Thoracic aorta (tissue), 2 donors: ENCODE measurements at places on chromosomes 7 and 10. TPM values are rescaled to one million over a fixed set of nuclear protein-coding genes. Genes with fewer than 3 reads are reported as not detected.
A peak's percentile ranks its signal among the peaks of the same experiment; 100 is the strongest.

DNA sequence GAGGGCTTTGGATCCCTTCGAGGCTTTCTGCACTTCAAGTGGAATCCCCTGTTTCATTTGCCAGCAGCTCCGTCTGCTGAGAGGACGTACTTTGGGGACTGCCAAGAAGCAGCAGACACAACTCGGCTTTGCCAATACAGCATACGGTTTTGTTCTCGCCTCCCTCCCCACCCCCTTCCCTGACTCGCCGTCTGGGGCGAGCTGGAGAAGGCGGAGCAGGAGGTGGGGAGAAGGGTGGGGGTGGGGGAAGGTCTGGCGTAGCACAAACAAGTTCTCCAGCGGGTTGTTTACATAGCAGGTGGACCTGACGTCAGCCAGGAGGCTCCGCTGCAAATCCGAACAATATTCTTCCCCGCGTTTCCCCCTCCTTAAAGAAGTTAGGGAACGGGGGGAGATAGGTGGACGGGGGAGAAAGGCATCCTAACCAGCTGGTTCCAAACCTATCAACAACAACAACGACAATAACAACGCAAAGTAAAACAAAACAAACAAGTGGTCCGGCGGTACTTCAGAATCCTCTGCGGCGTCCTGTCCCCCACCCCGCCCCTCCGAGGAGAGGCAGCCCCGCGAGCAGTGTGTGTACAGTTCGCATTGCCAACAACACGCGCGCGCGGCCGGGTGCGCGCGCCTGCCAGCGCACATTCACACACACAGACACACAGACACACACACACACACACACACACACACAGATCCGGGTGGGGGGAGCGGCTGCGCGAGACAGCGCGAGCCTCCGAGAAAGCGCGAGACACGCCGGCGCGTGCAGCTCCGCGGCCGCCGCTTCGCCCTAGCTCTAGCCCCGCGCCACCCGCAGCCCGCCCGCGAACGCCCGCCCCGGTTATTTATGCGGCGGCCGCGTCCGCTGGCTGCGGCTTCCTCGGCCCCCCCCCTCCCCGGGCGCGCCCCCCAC, 167.0 kb upstream of the PPP1R3A start:
- H3K4me1 ChIP-seq: peaks cover 4% of the 10 kb centered on the region
- H3K4me3 ChIP-seq: peak overlapping the region; percentile 79
- DNase-seq: peak; percentile 61
- H3K27me3 ChIP-seq: no peaks in the 10 kb centered on the region
- H3K27ac ChIP-seq: peak overlapping the region; percentile 96

DNA sequence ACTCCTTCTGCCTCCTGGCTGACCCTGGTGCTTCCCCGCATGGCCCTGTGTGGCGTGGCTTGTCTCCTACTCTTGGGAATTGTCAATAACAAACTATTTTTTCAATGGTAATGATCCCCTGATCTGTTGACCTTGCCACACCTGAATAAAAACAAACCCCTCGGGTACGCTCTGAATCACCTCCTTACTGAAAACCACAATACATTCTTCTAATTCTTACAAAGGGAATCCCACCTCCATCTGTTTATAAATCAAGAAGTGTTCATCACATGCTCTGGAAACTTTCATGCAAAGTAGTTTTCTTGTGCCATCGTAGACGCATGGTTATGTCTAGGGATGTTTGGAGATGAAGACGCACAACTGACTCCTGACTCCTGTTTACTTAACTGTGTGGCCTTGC, 245.8 kb downstream of the FRMD4A start:
- H3K4me1 ChIP-seq: peaks cover 13% of the 10 kb centered on the region
- no peak overlapping the region for H3K4me3 ChIP-seq
- no peaks in the 10 kb centered on the region for H3K27me3 ChIP-seq

DNA sequence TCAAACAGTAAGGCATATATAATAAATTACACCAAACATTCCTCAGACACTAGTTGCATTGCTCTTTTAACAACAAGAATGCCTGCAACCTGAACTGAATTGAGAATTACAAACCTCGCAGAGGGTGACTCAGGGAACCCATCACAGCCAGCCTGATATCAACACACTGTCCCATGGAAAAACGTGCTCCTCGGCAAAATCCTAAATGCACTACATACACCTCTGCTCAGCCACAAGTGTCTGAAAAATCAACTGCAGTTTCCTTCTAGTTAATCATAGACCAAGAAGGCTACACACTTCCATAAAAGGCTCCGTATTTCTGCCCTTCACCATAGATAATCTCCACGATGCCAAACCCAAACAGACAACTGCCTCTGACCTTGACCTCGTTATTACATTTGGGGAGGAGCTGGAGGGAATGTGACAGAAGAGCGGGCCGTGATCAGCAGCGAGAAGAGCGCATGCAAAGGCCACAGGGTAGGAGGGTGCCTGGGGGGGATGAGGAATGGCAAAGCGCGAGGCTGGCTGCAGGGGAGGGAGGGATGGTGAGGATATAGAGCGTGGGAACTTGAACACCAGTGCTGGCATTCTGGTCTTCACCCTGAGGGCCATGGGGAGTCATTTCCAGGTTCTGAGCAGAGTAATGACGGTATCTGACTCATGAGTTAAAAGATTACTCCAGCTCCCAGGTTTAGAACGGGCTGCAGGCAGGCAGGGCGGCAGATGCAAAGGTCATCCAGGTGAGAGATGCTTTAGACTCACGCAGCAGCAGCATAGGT, 201.9 kb upstream of the FRMD4A start:
- H3K27ac ChIP-seq: no peak overlapping the region
- DNase-seq: no peak
- H3K4me3 ChIP-seq: no peak overlapping the region
- no peaks in the 10 kb centered on the region for H3K27me3 ChIP-seq

DNA sequence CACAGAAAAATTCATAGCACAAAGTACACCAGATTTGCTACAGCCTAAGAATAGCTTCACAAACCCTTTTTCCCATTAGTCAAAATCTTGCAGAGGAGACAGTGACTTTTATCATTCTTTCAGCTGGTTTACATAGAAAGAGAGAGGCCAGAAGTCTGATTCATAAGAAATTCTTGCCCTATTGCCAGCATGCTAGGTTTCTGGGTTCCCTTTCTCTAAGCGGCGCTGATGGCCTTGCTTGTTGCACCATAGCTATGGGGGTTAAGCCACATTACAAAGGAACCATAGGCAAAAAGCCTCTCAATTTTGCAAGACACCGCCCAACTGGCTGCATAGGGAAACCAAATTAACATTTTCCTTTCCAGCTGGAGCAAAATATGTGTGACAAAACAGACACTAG, 87.4 kb downstream of the ZNF467 start:
- peaks cover 7% of the 10 kb centered on the region for H3K27me3 ChIP-seq
- H3K4me3 ChIP-seq: no peak overlapping the region

- DNase-seq: no peak
- no peaks in the 10 kb centered on the region for H3K27me3 ChIP-seq
- peaks cover 59% of the 10 kb centered on the region for H3K4me1 ChIP-seq
- peaks cover 22% of the 10 kb centered on the region for H3K36me3 ChIP-seq
- no peak overlapping the region for H3K27ac ChIP-seq
These were observed 87.9 kb downstream of the KMT2E start for GRCh38 chr7:105101864-105102263.

GRCh38 chr7:92761391-92762097, 74.8 kb downstream of the CDK6 start:
- no peaks in the 10 kb centered on the region for H3K36me3 ChIP-seq
- peaks cover 37% of the 10 kb centered on the region for H3K4me1 ChIP-seq
- DNase-seq: no peak
- no peak overlapping the region for H3K27ac ChIP-seq
- H3K27me3 ChIP-seq: no peaks in the 10 kb centered on the region
- H3K4me3 ChIP-seq: no peak overlapping the region

- H3K27ac ChIP-seq: peak overlapping the region; percentile 92
- DNase-seq: no peak
- H3K4me1 ChIP-seq: peaks cover 60% of the 10 kb centered on the region
- no peaks in the 10 kb centered on the region for H3K27me3 ChIP-seq
- H3K4me3 ChIP-seq: no peak overlapping the region
- no peaks in the 10 kb centered on the region for H3K36me3 ChIP-seq
These were observed 494.6 kb upstream of the KLF6 start for GRCh38 chr10:4279655-4280054.

- no peaks in the 10 kb centered on the region for H3K27me3 ChIP-seq
- H3K27ac ChIP-seq: no peak overlapping the region
- no peaks in the 10 kb centered on the region for H3K4me1 ChIP-seq
These were observed 5.8 kb upstream of the ATP6V0E2 start for GRCh38 chr7:149867762-149868622.

- no peaks in the 10 kb centered on the region for H3K27me3 ChIP-seq
- peaks cover 16% of the 10 kb centered on the region for H3K4me1 ChIP-seq
- H3K4me3 ChIP-seq: no peak overlapping the region
These were observed 79.0 kb downstream of the ABI1 start for GRCh38 chr10:26781797-26782196.

PPP1R17 gene
- total RNA-seq: not detected

DNA sequence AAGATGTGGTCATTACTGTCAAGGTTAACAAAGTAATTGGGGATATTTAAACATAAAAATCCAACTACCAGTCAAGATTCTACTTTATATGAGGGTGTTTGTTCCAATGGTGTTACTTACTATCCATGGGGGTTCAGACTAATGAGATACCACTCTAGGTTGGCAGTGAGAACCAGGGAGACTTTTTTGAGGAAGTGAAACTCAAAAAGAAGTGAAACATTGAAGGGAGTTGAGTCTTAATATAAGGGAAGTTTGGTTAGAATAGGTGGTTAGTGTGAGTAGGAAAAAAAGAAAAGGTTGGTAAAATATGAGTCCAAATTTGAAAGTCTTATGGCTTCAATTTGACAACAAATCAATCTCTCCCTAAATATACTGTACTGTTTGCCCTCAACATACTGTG, 123.6 kb upstream of the ANK3 start:
- DNase-seq: no peak
- H3K36me3 ChIP-seq: no peaks in the 10 kb centered on the region
- H3K4me1 ChIP-seq: no peaks in the 10 kb centered on the region
- H3K27me3 ChIP-seq: no peaks in the 10 kb centered on the region

DNA sequence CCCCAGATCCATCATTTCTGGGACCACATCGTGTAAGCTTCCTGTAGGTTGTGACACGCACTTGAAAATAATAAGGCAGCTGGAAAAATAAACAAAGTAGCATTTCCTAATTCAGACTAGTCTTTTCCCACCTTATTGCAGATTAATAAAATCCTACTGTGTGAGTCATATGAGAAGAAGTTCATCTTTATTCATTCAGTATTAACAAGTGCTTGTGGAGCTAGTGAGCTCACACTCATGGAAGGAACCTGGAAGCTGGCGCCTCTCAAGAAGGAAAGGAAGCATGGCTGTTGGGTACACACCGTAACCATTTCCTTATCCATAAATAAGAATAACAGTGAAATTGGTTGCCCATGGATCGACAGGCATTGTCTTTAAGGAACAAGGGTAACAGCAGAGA, 152.6 kb upstream of the PFKP start:
- H3K27me3 ChIP-seq: no peaks in the 10 kb centered on the region
- H3K27ac ChIP-seq: no peak overlapping the region
- DNase-seq: no peak
- H3K4me3 ChIP-seq: no peak overlapping the region

FAM24B gene
- 9.1 TPM for total RNA-seq
